T-helper 1 cell (primary cell): ENCODE measurements at places on chromosomes 3 and 15.

GRCh38 chr3:14403619-14404155 lies 1.3 kb downstream of the SLC6A6 start:
- DNase-seq, result no peak

GRCh38 chr3:127392156-127392490 lies 104.3 kb upstream of the PRR20G start:
- no peak for DNase-seq

GRCh38 chr3:39196671-39197356 lies 4.4 kb upstream of the XIRP1 start:
- no peak for DNase-seq

- DNase-seq, result no peak
These were observed 261.9 kb downstream of the GABRG3 start for GRCh38 chr15:27232876-27233275.
